ENCODE measurements at places on chromosomes 6 and 20.

DNA sequence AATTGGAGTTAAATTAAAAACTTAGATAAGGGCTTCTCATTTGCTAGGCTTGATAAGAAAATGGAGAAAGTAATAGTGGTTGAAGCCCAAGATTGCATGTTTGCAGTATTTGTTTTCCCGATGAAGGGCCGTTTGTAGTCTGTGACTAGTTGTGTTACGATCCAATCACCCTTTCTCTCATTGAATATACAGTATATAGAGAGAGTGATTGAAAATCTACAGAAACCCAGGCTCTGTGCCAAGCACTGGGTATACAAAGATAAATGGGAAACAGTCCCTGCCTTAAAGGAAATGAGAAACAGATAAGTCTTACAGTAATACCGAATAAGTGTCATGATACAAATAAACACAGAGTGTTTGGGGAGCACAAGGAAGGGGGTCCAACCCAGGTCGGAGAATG lies 55.2 kb upstream of the CDKAL1 start:
- no peak for DNase-seq

GRCh38 chr20:59818911-59819310 lies 114.5 kb downstream of the SYCP2 start:
- DNase-seq: no peak

DNA sequence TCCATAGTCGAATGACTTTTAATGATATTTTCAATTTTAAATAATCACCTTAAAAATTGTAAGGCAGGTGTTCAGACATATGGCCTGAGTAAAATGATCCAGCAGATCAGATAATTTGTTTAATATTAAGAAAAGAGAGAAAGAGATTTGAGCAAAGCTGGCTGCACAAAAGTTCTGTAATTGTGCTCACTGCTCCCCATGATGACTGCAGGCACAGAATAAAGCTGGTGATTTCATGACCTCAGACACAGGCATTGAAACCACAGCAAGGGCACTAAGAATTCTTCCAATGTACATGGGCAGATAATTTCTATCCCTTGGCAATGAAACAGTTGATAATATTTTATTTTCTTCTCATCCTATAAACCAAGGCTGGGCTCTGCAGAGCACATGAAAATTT lies 553.1 kb downstream of the NKAIN2 start:
- DNase-seq: no peak

GRCh38 chr20:9261781-9262180 lies 192.9 kb downstream of the PLCB4 start:
- DNase-seq: no peak

GRCh38 chr20:24894488-24894887 lies 54.6 kb upstream of the CST7 start:
- DNase-seq: no peak

DNA sequence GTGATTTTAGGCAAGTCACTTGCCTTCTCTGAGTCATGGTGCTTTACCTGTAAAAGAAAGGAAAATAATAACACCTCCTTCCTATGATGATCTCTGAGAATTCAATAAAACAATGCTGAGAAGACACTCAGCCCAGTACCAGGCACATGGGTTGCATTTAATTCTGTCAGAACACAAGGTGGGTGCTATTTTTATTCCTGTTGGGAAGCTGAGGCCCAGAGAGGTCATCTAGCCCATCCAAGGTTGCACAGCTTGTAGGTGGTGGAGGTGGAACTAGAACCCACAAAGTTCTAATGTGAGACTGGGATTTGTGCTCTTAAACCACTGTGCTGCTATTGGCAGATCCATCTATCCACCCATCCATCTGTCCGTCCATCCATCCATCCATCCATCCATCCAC lies 39.6 kb upstream of the PTGIS start:
- DNase-seq: no peak

DNA sequence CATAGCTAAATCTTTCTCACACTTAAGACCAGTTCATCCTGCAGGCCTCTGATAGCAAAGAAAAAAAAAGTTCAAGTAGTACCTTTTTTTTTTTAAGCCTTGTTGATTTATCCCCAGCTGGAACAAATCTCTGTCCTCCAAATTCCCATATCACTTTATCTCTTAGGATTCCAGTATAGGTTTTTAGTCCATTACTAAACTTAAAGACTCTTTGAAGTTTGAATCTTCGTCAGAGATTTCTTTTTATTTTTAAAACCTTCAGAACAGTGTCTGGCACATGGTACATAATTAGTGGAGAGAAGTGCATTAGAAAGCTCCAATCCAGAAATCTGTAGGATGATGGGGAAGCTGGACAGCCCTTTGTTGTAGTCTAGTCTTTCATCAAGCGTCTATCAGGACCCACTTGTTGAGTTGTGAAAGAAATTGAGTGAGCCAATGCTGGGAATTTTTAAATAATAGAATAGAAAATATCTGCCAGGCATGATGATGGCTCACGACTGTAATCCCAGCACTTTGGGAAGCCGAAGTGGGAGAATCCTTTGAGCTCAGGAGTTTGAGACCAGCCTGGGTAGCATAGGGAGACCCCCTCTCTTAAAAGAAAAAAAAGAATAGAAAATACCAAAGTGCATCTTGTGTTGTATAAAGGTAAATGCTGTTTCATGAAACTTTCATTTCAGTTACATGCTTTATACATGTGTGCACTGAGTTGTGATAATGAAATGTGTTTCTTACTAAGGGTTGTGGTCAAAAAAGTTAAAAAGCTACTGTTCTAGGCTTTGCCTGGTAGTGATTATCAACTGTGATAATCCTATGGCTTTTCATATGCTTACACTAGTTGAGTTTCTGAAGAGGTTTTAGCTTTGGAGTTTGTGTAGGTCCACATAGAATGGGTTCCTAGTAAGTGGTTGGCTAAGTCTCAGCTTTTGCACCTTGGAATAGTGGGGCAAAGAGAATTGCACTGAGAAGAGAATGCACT lies 3.2 kb downstream of the NFYA start:
- DNase-seq: no peak

- DNase-seq: no peak
Observed at GRCh38 chr6:18218233-18218632, 46.1 kb downstream of the DEK start.

- DNase-seq: no peak
Observed at GRCh38 chr6:44084231-44085014, 42.8 kb downstream of the MRPL14 start.

- no peak for DNase-seq
Observed at GRCh38 chr6:16251706-16252105, 13.3 kb downstream of the GMPR start.

DNA sequence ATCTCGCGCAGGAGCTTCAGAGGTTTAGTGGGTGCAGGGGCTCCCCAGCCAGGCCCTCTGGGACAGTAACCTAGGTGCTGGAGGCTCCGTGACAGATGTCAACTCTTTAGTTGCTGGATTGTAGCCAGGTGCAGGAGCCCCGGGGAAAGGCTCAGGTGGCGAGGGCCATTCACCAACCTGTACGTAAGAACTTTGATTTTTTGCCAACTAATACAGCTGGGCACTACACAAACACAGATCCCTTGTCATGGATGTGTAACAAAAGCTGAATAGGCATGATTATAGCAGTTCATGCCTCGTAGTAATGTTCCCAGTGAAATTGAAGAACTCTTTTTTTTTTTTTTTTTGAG lies 82.6 kb downstream of the CDC5L start:
- DNase-seq: no peak
